Inflammatory macrophage (primary cell): ENCODE measurements at places on chromosomes 3 and 15.

DNA sequence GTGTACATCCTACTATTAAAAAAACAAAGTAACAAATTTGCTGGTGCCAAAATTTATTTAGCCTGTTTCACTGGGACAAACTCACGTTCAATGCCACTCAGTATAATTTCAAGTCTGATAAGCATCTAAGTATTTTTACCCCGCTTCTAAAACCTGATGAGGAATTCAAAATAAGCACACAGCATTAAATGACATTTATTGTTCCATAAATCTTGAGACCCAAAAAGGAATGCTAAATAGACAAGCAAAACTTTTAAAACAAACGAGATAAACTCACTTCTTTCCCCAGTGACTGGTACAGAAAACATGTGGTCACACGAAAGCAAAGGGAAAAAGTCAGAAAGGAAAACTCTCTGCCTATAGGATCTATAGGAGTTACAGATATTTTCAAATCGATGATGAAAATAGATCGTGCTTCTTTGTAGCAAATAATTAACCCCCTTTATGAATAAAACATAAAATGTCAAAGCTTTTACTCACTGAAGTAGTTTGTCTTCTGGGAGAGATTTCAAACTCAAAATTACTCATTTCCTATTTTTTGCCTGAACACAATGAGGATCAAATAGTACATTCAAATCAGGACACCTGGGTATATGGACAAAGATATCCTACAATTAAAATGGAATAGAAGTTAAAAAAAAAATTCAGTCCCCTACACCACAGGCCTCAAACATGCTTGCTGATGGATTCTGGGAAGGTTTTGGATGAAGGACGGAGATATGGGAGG is 51.7 kb downstream of the UBP1 start:
- no peak for DNase-seq

- no peak for DNase-seq
These were observed 106.3 kb downstream of the LRRK1 start for GRCh38 chr15:101025501-101025885.

GRCh38 chr15:34799149-34800101 is 4.1 kb upstream of the ACTC1 start:
- no peak for DNase-seq

DNA sequence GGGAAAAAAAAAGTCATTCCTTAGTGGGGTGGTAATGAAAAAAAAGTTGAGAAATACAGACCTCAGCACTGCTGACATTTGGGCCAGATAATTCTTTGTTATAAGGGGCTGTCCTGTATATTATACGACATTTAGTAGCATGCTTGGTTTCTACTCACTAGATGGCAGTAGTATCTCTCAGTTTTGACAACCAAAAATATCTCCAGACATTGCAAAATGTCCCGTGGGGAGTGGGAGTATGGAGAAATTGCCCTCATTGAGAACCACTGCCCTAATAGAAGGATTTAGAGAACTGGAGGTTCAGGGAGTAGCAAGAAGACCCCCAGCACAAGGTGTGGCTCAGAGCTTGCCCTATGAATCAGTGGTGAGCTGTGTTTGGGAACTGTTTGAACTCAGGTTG is 28.6 kb upstream of the TEX264 start:
- DNase-seq: peak; percentile 72

GRCh38 chr3:128567705-128568356 is 74.8 kb upstream of the GATA2 start:
- no peak for DNase-seq

- DNase-seq: no peak
These were observed 536 bp downstream of the ATP10A start for GRCh38 chr15:25862472-25863110.

- no peak for DNase-seq
These were observed 141.7 kb downstream of the WDR76 start for GRCh38 chr15:43968551-43968950.

DNA sequence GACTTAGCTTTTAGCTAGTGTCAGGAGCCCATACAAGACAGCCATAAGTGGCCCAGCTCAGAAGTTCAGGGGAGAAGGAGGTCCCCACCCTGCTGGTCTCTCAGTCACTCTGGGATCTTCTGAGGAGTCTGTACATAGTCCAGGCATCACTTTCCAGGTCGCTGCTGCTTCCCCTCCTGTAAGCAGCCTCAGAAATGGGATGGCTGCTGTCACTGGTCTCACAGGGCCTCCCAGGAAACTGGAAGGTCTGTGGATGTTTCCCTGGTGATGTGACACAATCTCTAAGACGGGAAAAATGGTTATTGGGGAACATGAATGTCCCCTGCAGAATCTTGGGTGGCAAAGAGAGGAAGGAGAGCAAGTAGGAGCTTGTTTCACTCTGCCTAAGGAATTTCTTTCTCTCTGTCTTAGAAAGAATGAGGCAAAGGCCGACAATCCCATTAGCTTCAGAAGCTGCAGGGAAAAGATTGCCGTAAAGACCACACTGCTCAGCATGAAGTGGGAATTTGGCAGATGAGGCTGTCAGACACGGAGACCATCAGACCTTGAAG is 43.2 kb upstream of the TNFAIP8L3 start:
- no peak for DNase-seq

DNA sequence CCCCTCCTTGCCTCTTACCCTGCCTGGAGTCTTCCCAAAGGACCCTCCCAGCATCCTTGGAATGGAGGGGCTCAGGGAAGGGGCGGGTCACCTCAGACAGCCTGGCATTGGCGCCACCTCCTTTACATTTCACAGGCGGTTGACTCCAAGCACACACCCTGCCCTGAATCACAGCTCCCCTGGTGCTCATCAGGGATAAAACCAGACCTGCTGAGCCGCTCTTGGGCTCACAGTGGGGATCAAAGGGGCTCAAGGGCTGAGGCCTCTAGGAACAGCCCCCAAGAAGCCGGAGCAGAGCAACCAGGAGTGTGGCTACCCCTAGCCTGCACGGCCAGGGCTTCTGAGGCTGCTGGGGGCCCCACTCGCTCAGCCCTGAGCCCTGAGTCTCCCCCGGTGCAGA is 16.6 kb downstream of the LINGO1 start:
- no peak for DNase-seq

DNA sequence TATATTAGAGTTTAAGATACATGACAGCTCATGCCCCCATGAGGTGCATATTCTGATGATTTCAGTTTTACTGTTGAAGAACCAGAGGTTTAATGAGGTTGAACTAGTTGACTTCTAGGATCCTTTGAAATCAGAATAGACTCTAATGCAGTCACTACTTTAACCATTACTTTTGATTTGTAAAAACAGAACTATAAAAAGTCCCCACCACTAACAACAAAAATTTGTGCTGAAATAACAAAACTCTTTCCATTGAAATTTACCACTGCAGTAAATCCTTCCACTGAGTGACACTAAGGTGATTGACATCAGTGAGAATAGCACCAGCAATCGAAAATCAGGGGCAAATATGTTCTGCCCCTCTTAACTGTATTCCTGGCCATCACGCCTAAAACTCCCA is 214.1 kb downstream of the SHQ1 start:
- DNase-seq: no peak

GRCh38 chr3:30770387-30770786 is 124.1 kb downstream of the GADL1 start:
- no peak for DNase-seq

GRCh38 chr3:100399341-100400071 is 1.4 kb downstream of the TOMM70 start:
- DNase-seq: no peak

- DNase-seq: no peak
These were observed 1.1 kb upstream of the ANPEP start for GRCh38 chr15:89815769-89816168.

DNA sequence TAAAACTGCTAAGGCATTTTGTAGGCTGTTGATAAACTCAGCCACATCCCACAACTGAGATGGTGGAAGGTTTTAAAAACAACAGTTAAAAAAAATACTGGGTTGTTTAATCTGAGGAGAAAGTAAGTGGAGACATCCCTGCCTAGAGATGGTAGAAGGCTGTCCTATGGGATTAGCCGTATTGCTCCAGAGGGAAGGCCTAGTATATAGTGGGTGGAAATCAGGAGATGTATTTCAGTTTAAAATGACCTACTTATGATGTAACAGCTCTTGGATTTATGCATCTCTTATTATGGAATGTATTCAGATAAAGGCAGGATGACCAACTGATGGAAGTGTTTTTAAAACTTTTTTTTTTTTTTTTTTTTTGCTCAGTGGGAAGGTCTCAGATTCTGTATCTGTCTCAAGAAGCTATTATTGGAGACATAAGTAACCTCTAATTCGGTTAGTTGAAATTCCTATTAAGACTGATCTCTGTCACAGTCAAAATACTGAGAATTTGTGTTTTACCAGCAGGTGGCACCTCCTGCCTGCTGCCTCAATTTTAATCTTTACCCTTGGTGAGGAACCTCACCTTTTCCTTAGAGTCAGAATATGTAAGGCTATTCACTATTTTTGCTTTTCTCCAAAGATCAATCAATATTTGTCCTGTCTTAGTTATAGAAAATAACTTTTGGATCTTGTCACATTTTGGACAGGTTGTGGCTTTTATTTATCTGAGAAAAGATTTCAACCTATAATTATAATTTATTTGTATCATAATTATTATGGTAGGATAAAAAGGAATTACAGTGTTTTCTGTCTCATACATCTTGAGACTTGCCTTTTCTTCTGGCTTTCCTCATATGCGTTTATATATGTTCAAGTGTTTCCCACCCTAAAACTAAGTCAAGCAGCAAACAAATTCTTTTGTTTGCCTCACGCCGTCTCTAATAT is 63.0 kb downstream of the VPS8 start:
- no peak for DNase-seq

- no peak for DNase-seq
These were observed 86.7 kb downstream of the VGLL4 start for GRCh38 chr3:11556851-11557644.

DNA sequence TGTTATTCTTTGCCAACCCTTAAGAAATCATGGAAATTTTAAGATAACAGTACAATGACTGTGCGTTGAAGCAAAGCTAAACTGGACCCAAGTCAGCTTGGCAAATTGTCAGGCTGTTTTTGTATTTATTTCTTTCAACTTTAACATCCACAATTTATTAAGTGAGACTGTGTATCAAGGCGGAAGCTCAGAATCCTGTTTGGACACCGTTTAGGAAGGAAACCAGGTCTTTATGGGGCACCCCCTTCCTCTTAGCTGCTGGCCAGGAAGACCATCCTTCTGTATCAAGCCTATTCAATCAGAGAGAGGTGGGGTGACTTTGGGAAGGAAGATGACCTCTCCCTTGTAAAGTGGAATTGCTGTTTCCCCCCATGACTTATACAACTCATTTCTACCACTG is 166.0 kb downstream of the MCTP2 start:
- no peak for DNase-seq

GRCh38 chr3:52481819-52482521 is 13.2 kb upstream of the STAB1 start:
- DNase-seq: no peak

GRCh38 chr3:158434412-158435038 is 136.5 kb upstream of the MLF1 start:
- peak; percentile 78 for DNase-seq

DNA sequence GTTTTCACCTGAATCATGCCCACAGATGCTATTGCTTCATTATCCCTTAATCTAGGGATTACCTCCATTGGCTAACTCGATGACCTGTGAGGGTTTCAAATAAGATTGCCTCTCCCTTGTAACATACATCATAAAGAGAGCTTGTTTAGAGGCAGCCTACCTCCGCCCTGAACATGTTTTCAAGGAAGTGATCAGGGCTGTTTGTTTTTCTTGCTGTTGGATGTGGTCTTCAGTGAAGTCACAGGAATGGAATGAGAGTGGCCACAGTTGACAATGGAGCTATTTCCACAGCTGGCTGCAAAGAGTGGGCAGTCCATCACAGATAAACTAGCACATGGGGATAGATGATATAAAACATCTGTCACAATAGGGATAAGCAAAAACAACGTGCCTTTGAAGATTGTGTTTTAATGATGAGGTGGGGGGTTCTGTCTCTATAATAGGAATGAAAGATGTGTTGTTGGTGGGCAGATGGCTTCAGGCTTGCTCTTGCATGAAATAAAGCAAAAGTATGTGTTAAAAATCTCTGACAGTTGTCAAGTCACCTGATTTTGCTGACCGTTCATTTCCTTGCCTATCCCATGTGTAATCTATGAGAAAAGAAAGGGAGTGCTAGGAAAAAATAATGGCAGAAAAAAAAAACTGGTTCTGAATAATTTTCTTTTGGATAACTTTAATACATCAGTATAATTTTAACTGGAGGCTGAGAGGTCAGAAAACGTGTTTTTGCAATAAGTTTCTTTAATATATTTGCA is 642.3 kb downstream of the RBMS3 start:
- DNase-seq: no peak

- DNase-seq: no peak
These were observed 266.4 kb downstream of the GABRG3 start for GRCh38 chr15:27237319-27237939.

DNA sequence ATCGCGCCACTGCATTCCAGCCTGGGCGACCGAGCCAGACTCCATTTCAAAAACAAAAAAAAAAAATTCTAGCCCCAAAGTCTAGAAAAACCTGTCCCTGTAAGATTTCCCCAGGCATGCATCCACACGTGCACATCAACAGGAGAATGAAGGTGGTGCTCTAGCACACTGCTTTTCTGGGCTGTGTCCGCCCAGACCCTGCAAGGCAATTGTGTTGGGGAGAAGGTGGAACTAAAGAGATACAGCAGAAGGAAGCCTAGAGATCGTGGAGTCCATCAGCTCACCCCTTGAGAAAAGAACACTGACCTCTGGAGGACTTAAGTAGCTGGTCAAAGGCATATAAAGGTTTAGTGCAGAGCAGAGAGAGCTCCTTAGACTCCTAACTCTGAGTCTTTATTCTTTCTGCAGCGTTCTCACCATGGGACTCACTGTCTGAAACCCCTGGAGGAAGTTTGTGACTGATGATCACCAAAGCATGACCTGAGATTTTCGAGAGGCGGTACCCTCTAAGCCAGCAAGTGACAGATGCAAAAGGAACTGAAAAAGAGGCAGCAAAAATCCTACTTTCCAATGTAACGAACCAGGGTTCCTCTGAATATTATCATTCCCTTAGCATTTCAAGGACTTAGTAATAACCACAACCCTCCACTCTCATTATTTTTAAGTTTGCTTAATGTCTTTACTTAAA is 179.8 kb downstream of the MEX3B start:
- DNase-seq: no peak

DNA sequence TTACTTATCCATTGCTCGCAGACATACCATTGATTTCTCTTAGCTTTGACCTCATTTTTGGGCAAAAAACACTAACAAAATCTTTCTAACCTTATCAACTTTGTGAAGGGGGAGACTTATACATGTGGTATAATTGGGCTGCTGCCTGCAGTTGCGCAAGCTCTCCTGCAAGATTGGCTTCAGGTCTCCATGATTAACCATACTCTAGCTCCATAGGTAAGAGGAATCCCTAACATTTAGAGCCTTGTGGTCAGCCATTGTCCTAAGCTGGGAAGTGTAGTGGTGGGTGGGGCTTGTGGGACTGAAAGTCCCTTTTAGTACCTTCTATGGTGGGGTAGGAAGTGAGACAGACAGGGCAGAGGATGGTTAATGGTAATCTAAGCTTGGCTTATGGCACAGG is 179.6 kb upstream of the THRB start:
- DNase-seq: no peak

DNA sequence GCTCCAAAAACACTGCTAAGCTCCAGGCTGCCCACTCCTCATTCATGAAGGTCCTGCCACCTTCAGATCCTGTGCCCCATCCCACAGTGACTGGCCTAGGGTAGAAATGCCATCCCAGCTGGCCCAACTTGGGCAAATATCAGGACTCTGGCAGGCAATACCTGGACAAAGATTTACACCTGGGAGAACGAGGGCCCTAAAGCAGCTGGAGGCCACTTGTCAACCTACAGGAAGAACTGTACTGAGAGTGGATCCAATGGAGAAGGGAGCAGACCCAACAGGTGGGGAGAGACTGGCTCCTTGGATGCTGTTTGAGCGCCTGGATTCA is 57.1 kb upstream of the GATA2 start:
- no peak for DNase-seq
